ENCODE measurements at places on chromosomes 1 and 21.

DNA sequence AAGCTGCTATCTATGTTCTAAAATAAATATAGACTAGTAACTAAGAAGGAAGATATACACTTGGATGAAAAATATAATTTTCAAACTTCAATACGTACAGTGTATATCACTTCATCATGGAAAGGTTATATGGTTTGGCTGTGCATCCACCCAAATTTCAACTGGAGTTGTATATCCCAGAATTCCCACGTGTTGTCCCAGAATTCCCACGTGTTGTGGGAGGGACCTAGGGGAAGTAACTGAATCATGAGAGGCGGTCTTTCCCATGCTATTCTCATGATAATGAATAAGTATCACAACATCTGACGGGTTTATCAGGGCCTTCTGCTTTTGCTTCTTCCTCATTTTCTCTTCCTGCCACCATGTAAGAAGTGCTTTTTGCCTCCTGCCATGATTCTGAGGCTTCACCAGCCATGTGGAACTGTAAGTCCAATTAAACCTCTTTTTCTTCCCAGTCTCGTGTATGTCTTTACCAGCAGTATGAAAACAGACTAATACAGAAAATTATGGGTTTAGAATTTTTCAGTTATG, 10.7 kb downstream of the NEGR1 start:
- DNase-seq, result no peak

- DNase-seq, result no peak
Observed at GRCh38 chr1:215568299-215568692, 1.2 kb downstream of the KCTD3 start.

DNA sequence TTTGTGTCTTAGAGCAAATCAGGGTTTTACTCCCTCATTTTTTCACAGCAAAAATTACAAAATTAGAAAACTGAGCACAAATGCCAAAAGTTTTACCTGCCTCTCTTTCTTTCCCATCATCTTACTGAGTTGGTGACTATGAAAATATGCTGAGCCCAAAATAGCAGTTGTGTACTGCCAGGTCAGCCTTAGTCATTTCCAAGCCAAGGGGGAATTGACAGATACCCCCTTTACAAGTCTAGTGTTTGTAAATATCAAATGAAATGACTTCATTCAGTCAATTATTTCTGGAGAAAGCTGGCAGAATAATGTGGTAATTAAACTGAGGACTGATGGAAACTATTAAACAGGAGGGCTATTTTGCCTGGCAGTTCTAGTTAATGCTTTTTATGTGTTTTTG, 11.4 kb upstream of the GORAB start:
- no peak for DNase-seq

DNA sequence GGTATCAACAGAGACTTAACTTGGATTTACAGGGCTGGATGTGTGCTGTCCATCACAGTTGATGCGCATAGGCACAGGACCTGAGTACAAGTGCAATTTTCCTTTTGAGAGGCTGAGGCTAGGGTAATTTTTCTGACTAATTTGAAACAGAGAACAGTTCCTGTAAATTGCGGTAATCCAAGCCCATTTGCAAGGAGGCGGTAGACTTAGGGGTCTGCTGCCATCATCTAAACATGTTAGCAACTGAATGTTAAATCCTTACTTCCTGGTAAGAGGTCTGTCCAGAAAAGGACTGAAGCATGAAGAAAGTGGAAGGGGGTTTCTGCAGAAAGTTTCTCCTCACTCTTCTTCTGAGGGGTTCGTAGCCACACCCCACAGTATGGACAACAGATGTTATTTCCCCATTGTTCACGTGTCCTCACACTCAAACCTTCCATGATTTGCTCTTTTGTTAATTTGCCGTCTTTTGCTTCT, 23.7 kb upstream of the C1orf198 start:
- no peak for DNase-seq

GRCh38 chr1:198880397-198880796, 241.6 kb downstream of the PTPRC start:
- no peak for DNase-seq

DNA sequence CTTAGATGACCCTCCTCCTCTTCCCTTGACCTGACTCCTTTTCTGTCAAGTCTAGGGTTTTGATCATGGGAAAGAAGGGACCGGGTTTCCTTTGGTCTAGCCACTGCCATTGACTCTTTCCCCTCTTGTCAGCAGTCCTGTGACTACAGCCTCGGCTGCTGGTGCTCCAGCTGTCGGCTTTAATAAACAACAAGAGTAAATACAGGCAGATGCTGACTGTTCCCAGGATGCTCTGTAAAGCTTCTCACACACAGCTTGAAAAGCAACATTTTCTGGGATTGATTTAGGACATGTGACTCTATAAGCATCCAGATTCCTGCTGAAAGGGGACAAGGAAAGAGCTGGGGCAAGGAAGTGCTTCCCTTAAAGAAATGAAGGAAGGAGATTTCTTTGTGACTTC, 53.5 kb upstream of the CTTNBP2NL start:
- DNase-seq, result no peak
